ENCODE measurements at places on chromosomes 1 and 21.

DNA sequence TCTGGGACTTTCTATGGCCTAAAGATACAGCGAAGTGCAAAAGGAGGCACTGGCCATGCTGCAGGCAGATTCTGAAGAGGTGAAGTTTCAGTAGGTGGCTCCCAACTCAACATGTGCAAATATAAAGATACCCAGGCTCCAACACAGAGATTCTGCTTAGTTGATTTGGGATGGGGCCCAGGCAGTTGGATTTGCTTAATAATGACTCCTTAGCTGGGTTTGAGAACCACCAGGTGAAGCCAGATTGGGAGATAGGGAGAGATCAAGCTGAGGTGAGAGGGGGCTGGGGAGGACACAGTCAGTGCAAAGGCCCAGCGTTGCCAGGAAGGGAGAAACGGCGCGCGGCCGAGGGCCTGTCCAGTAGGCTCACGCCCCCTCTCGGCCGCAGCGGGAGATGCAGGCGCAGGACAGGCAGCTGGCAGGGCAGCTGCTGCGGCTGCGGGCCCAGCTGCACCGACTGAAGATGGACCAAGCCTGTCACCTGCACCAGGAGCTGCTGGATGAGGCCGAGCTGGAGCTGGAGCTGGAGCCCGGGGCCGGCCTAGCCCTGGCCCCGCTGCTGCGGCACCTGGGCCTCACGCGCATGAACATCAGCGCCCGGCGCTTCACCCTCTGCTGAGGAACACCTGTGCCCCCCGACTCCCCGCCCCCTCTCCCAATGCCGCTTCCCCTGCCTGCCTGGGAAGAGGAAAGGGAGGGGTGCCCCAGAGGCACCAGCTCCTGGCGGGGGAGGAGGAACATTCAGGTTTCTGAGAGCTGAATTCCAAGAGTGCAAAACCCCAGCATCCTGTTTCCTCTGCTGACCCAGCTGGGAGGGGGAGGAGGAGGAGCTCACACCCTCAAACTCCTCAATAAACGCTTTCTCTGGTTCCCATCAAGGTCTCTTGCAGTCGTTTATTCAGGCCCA is 1.2 kb downstream of the FAM167B start:
- no peak for DNase-seq

DNA sequence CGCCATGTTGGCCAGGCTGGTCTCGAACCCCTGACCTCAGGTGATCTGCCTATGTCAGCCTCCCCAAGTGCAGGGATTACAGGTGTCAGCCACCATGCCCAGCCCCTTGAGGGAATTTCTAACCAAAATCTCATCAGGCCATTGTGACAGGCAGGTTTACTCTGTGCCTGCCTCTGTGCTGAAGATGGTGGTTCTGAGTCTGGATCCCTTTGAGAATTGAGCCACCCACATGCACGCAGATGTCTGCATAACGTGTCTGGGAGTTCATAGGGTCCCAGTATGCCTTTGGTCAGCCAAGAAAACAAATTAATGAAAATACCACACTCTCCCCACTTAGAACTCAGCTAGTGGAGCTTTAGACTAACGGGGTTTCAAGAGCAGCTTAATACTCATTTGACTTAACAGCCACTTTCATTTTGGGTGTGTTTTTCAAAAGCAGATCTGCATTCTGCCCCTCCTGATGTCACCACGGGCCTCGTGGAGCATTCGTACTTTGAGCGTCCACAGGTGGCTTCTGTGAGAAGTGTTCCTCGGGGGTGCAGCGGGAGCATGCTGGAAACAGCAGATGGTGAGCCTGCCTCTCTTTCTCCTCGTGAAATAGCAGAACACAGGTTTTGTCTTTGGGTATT is 45.3 kb downstream of the DIP2A start:
- no peak for DNase-seq

DNA sequence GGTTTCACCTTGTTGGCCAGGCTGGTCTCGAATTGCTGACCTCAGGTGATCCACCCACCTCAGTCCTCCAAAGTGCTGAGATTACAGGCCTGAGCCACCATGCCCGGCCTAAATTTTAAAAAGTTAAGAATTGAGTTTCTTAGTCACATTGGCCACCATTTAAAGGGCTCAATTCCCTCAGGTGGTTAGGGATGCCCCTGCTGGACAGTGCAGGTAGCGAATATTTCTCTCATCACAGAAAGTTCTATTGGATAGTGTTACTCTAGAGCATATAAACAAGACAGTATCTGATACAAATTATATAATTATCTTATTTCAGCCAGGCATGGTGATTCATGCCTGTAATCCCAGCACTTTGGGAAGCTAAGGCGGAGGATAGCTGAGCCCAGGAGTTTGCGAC is 320.2 kb downstream of the ZP4 start:
- DNase-seq: no peak

GRCh38 chr1:159960721-159961381 is 6.8 kb upstream of the SLAMF9 start:
- DNase-seq: no peak

- no peak for DNase-seq
These were observed 6.8 kb upstream of the TRABD2B start for GRCh38 chr1:48003741-48004531.

GRCh38 chr1:31782421-31783410 is 18.6 kb upstream of the ADGRB2 start:
- DNase-seq: no peak

DNA sequence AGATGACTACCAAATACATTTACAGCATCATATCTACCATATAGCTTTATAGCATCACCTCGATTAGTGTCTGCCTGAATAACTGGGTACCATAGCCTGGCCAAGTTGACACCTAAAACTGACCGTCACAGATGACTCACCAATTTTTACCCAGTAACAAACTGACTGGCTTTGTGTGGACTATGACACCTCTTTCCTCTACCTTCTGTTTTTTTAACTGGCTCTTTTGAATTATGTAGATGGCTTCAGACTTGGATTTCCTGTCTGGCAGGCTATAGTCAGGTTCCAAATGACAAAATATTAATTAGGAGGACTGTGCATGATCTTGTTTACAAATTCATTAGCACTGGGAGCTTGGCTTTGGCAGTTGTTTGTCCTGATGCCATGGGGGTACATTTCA is 360.3 kb downstream of the TGFB2 start:
- DNase-seq: no peak

DNA sequence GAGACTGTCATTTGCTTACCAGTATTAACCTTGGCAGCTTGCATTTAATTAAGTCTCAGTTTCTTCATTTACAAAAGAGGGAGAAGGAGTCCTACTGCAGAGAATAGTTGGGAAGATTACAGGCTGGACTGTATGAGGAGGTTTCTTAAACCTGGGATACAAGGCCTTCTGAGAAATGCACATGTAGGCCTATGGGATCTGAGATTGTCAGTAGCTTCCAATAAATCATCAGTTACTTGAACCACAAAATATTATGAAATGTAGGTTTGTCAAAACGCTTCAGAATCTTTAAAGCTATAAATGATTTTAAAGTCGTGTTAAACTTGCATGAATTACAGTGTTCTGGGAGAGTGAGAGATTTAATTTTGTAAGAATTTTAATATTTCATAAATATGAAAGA is 69.6 kb downstream of the NRIP1 start:
- DNase-seq: no peak
